CD4-positive, alpha-beta T cell treated with Interleukin-1 beta for 1 hour (primary cell): ENCODE measurements at places on chromosomes 7 and 10.
A peak's percentile ranks its signal among the peaks of the same experiment; 100 is the strongest.

- DNase-seq: no peak
Measured at GRCh38 chr10:119320981-119321380, 113.6 kb downstream of the GRK5 start.

GRCh38 chr7:152403726-152404125, 32.1 kb downstream of the KMT2C start:
- no peak for DNase-seq

- peak; percentile 70 for DNase-seq
Measured at GRCh38 chr10:48684792-48685623, at the start of gene WDFY4. Gene WDFY4, plus strand, starts transcription at chr10:48684873. Its CDS starts 24,860 bp downstream, at chr10:48709733.

GRCh38 chr7:18338910-18339523, 156.5 kb upstream of the HDAC9 start:
- DNase-seq: no peak

DNA sequence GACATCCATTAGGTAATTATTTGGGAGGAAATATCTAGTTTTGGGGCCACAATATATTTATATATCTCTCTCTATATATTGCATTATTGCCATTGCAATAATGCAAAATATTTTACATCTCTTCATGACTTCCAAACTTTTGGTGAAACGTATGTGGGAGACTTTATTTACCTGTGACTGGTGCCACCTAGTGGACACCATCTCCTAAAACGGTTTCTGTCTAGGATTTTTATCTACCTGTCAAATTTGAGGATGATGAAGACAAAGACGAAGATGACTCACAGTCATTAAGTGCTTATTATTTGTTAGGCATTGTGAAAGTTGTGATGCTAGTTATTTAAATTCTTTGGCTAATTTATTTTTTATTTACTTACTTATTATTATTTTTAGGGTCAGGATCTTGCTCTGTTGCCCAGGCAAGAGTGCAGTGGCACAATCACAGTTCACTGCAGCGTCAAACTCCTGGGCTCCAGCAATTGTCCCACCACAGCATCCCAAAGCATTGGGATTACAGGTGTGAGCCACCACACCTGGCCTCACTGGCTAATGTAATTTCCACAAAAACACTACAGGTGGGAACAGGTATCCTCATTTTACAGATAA, 18.7 kb upstream of the CBLL1 start:
- peak; percentile 55 for DNase-seq

GRCh38 chr10:64040781-64041180, 519.6 kb downstream of the REEP3 start:
- no peak for DNase-seq

GRCh38 chr7:108225531-108226181, 95.5 kb upstream of the LAMB4 start:
- DNase-seq: no peak

GRCh38 chr7:76357475-76358010, 1.2 kb downstream of the YWHAG start:
- no peak for DNase-seq

DNA sequence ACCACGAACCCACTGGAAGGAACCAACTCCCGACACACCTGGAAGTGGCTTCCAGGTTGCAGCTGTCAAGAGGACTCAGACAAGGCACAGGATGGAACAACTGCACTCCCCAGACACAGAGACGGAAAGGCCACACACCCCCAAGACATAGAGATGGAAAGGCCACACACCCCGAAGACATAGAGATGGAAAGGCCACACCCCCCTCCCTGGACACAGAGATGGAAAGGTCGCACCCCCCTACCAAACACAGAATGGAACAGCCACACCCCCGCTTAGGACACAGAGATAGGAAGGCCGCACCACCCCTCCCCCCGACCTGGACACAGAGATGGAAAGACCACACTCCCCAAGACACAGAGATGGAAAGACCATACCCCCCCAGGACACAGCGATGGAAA, 7.6 kb downstream of the ZNF511 start:
- DNase-seq: no peak

- no peak for DNase-seq
Measured at GRCh38 chr10:77872151-77872946, 54.2 kb downstream of the DLG5 start.

GRCh38 chr7:42237811-42238541, 967 bp upstream of the GLI3 start:
- no peak for DNase-seq

DNA sequence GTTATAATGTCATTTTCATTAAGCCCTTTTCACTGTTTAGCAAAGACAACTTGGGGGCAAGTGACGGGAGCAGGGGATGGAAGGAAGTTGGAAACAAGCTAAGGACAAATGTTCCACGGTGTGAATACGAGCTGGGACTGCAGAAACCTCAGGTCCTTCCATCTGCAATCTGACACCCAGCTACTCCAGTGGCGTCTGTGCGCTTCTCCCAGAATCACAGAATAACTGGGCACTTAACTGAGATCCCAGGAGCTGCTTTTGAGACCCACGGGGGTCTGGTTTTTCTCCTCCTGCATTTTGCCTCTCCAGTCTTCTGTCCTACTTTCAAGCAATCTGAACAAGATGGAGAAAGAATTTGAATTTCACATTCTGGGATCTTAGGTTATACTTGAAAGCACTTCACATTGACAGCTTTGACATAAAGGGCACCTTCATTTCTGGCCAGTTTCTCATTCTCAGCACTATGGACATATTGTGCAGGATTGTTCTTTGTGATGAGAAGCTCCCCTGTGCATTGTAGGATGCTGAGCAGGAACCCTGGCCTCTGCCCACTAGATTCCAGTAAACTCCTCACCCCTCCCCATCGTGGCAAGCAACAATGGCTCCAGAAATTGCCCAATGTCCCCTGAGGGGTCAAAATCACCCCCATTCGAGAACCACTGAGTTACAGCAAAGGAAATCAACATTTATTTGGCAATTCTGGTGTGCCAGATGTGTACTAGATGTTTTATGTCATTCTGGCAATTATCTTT, 194.1 kb downstream of the CACNB2 start:
- DNase-seq: no peak

DNA sequence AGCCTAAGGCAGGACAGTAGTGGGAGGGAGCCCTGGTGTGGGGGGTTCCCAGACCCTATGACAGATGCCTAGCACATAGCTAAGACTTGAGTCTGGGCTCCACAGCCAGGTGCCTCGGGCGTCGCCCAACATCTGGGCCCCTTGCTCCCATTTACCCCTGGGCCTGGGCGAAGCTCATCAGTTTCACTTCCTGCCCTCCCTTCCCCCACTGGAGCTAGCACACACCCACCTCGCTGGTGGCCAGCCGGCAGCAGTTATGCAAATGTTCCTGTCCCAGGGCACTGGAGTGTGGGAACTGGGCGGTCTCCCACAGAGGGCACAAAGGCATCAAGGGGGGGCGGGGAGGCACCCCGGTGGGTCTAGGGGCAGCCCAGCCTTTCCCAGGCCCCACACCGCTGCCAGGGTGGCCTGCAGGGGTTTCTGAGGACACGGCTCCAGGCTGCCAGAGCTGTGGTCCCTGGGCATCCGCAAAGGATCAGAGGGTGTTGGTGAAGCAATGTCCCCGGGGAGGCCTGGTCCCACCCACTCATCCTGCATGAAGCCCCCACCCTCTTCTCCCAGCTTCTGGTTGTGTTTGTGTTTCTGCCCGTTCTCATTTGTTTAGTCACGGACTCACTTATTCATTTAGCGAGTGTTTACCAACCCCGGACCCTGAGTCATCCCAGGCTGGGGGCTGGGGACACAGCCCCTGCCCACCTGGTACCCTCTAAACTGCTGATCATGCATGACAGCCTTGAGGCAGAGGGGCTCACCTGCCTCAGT, 20.4 kb downstream of the SH2B2 start:
- DNase-seq: peak; percentile 85

DNA sequence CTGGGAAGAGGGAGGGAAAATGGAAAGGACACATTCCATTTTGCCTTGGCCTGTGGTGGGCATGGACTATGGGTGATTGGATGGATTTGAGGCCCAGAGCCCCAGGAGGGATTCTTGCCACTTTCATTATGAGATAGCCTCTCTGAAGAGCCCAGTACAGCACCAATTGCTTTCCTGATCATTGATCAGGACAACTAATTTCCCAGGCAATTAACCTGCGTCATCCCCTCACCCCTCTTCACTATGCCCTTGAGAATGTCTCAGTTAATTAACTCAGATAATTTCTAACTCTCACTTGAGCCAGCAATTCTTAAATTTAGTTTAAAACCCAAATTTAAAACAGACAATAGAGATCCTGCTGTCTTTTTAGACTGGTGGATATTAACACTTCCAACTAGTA, 13.5 kb upstream of the PLEKHA1 start:
- no peak for DNase-seq

- DNase-seq: no peak
Measured at GRCh38 chr10:62460393-62460792, 86.2 kb downstream of the ZNF365 start.

DNA sequence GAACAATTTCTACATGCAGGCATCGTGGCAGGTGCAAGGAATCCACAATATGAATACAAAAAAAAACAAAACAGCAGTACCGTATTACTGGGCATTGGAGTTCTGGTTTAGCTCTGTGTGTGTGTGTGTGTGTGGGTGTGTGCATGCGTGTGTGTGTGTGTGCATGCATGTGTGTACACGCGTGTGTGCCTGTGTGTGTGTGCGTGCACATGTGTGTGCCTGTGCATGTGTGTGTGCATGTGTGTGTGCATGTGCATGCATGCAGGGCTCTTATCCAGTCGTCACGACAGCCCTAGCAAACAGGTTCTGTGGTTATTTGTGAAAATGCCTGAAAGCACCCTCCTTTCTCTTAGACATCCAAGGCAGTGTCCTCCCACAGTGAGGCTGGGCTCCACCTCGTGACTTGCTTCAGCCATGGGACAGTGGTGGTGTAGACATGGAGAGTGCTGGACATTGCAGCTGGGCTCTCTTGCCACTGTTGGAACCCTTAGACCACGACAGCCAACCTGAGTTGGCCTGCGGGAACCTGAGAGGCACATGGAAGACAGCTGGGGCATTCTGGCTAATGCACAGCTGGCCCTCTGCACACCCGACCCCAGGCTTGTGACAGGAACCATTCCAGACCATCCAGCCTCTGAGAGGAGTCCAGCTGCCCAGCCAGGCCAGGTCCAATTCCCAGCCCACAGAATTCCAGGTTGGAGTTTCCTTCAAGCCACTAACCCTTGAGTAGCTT, 173.4 kb upstream of the SHH start:
- DNase-seq: no peak

DNA sequence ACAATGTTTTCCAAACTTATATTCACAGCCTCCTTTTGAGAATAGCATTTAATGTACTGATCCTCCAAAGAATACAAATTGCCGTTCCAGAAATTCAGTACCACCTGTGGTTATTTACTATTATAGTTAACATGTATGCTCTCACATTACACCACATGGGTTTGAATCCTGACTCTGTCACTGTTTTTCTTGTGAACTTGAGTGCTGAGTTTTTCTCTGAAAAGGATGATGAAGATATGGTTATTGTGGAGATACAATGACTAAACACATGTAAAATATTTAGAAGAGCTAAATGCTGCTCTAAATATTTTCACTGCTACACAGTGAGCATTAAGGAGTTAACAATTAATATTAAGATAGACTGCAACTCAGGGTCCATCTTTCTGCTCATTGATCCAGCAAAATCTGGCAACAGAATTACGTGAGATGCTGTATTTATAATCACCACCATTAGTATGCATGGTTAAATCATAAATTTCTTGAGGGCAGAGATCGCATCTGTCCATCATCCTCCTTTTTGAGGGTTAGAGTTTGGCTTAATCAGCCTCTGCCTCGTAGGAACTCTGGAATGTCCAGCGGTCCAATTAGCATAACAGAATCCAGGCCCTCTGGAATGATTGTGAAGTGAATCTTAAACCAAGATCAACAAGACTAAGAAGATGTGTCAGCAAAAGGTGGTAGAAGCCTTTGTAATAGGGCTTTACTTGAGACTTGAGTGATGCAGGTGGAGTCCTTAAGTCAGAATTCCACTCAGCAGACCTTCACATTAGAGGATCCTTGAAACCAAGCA, 152.8 kb downstream of the MACC1 start:
- DNase-seq: no peak

- DNase-seq: no peak
Measured at GRCh38 chr7:107016312-107016711, 28.2 kb upstream of the PRKAR2B start.

- DNase-seq: no peak
Measured at GRCh38 chr7:138382862-138383565, 77.0 kb upstream of the TRIM24 start.

GRCh38 chr7:44395067-44395466, 69.7 kb upstream of the CAMK2B start:
- DNase-seq: no peak

GRCh38 chr7:117014673-117015133, 61.4 kb downstream of the ST7 start:
- DNase-seq: no peak

DNA sequence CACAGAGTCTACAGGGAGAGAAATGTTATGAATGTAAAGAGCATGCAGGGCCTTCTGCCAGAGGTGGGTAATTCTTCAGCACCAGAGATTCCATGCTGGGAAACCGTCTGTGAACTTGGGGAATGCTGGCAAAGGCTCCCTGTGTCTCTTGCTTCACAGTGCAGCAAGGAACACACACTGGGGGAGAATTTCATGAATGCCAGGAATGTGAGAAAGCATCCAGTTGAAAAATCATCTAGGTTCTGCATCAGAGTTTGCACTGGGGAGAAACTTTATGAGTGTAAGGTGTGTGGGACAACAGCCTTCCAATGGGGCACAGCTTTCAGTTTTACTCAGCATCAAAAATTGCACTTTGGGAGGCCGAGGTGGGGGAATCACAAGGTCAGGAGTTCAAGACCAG, 224.3 kb upstream of the IGFBP3 start:
- DNase-seq: no peak

- DNase-seq: no peak
Measured at GRCh38 chr7:158075633-158076001, 512.0 kb downstream of the PTPRN2 start.

DNA sequence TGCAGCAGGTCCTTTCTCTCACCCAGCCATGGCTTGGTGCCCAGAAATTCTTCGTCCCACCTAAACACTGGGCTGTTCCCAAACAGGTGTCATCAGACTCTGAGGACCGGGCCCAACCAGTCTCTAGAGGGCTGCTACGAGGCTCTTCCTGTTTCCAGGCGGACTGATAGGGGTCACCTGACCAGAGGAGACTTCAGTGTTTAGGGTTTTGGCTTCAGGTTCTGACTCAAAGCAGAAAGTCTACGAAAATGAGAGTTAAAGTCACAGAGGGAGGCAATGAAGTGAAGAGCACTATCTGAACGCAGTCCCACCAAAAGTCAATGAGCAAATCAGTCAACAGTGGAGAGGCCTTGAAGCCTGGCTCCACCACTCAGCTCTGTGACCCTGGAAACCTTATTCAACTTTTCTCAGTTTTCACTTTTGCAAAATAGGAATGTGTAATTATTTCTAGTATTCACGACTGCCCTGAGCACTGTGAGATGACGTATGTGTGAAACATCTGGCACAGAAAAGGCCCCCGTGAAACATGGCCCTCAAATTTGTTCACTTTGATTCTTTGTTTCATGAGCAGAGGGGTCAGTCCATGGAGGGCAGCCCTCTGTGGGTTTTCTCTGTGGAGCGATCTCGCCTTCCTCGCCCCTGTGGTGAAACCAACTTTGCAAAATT, 189.9 kb upstream of the PDE1C start:
- DNase-seq: no peak

- DNase-seq: no peak
Measured at GRCh38 chr7:112204499-112205342, 1.5 kb downstream of the DOCK4 start.
